Activated CD4-positive, alpha-beta T cell treated with anti-CD3 and anti-CD28 coated beads, Interleukin-2, amount 10 ng/mL, durations not matched to agents 7 days and 5 days (primary cell): ENCODE measurements at places on chromosomes 11 and 22.

GRCh38 chr22:30228509-30229359 is 17.8 kb downstream of the LIF start:
- DNase-seq, result no peak

DNA sequence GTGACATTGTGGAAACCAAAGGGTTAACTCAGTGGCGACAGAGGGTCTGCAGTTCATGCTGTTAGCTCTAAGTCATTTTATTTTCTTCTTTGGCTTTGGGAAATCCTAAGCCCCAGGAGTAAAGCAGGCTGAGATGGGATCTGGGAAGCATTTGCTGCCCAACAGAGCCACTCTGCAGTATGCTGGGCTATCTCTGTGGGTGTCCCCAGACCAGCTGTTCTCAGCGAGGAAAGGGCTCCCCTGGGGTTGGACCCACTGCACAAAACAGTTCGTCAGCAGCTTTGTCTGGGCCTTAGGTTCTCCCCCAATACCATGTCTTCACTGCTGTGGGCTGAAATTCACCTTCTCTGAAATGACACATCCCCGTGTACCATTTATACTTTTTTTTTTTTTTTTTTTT is 34.0 kb downstream of the KREMEN1 start:
- DNase-seq, result no peak

- DNase-seq, result no peak
Measured at GRCh38 chr11:3137486-3138177, 27.5 kb downstream of the OSBPL5 start.

DNA sequence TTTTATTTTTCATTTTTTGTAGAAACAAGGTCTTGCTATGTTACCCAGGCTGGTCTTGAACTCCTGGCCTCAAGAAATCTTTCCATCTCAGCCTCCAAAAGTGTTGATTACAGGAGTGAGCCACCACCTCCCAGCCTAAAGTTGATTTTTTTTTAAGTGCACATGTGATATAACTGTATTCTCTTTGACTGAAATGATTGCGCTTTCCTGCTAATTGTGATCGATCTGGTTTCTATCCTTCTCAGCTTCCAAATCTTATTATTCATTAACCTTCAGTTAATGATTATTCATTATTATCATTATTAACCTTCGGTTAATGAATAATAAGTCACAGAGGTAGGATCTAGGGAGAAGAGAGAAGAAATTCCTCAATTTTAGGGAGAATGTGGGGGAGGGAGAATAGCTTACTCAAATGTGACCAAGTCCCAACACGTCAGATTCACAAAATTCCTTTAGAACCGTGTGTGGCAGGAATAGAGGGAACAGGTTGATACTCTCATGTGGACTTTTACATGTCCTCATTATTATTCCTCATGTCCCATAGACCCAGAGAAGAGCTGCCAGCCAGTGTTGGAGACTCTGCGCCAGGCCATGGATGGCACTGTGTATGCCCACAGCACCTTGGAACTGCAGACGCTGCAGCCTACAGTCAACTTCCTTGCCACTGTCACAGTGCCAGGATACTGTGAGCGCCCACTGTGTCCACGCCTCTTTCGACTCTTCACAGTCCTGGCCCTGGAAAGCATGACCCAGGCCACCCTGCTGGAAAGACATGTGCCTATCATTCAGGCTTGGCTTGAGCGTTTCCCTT is 47.1 kb downstream of the RRP8 start:
- DNase-seq, result no peak

GRCh38 chr11:100563541-100564280 is 123.4 kb upstream of the ARHGAP42 start:
- DNase-seq, result no peak

DNA sequence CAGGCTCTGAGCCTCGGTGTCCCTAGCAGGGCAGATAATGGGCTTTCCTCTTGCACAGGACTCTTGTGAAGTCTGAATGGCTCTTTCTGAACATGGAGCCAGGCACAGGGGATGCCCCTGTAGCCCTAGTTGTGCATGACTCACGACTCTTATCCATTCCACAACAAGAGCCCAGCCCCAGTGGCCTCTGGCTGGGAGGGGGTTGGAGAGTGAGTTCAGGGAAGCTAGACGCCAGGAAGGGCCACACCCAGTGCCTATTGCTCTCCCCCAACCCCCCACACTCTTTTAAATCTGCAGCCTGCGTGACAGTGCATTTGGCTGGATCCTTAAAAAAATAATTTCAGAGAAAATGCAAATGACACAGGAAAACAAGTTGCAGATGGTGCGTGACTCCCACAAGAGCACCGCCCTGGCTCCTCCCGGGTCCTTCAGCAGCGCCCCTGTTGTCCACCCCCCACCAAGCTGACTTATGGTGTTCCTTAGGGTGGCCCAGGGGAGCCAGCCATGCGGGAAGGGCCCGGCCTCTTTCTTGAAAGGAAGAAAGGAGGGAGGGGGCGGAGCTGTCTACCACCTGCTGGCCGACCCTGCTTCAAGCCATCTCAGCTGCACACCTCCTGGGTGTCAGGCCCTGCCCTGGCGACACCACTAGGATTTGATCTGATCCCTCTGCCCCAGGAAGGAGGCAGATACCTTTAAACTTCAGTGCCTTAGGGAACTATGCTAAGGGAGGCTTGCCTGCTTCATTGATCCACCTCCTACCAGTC is 74.7 kb downstream of the MN1 start:
- DNase-seq, result no peak

DNA sequence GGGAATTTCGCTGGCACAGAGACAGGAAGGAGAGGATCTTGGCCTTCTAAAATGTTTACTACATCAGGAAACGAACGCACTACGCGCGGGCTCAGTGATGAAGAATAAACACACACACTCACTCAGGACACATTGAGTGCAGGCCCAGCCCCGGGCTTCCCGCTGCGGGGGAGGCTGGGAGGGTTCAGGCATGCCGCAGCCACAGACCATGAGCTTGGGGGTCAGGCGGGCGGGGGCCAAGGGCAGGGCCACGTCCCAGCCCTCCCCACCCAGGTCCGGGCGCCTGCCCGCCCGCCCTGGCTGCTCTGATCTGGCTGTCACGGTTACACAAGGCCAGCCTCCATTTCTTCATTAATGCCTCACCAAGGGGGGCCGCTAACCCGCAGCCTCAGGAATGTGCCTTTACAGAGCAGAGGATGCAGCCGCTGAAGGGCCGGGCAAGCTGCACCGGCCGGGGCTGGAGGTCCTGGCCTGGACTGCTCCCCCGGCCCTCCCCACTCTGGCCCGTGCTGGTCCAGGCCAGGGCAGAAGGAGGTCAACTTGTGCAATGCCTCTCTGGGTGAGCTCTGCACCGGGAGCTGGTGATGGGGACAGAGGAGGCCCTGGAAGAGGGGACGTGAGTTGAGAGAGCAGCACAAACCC is 41.7 kb downstream of the IGF2 start:
- no peak for DNase-seq
